ENCODE measurements at places on chromosomes 13 and 19.
A peak's percentile ranks its signal among the peaks of the same experiment; 100 is the strongest.

DNA sequence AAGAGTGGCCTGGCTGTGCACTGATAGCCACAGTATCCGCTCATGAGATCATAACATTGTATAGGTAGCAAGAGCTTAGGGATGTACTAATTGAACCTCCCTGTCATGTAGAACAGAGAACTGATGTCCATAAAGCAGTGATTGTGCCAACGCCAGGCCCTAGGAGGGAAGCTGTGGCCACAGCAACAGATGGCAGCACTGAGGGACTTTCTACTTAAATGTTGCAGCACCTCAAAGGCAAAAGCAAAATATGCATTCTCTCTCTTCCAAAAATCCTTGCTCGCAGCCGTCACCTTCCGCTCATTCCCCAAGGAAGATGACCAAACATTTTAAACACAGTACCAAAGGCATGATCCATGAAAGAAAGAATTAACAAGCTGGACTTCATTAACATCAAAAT, 32.3 kb downstream of the COL4A1 start:
- DNase-seq, result no peak

- peak; percentile 81 for DNase-seq
Observed at GRCh38 chr19:1213391-1214286, 8.1 kb downstream of the STK11 start.

- DNase-seq, result no peak
Observed at GRCh38 chr13:99741960-99742359, 229.6 kb downstream of the ZIC5 start.

- no peak for DNase-seq
Observed at GRCh38 chr13:105925496-105925895, 610.0 kb downstream of the EFNB2 start.
